Fibroblast of skin of left biceps (primary cell): ENCODE measurements at places on chromosomes 13 and 19.

GRCh38 chr19:33397536-33398360, 24.2 kb downstream of the CEBPG start:
- DNase-seq, result no peak

- DNase-seq, result no peak
Observed at GRCh38 chr19:43634872-43635560, 4.6 kb downstream of the CADM4 start.

DNA sequence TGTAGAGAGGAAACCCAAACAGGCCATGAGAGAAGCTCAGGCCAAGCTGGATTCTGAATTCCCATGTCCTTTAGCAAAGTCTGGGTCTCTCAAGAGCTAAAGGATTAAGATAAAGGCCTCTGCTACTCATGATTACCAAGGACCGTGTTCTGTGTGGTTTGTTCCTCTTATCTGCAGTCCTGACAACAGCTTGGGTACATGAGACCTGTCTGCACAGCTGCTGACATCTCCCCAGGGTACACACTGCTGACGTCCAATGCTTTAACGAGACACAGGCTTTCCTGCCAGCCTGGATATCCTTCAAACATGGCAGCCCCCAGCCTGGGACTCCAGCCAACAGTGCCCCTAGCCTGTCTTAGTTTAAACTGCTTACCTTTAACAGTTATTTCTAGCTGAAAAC, 211.0 kb downstream of the SLC7A1 start:
- DNase-seq, result no peak

- no peak for DNase-seq
Observed at GRCh38 chr19:1001538-1002166, 1.4 kb downstream of the GRIN3B start.

GRCh38 chr19:39299832-39300231, 3.6 kb downstream of the IFNL1 start:
- no peak for DNase-seq

- no peak for DNase-seq
Observed at GRCh38 chr19:52536448-52536800, 9.0 kb downstream of the ZNF808 start.

DNA sequence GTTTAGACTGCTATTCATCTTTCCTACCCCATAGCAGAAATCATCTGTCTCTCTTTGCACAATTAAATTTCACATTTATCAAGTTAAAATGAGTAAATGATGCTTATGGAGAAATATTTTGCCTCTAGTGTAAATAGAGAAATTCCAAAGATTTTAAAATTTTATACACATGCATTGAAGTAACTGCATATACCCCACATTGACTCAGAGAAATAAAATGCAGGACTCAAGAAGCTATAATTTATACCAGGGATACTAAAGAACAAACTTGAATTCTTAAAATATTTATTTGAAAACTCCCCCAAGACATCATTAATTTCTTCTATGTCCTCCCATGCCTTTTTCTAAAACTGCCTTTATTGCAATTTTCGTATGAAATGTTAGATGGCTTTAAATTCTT, 165.8 kb downstream of the DIAPH3 start:
- peak; percentile 36 for DNase-seq

GRCh38 chr13:32804673-32805230, 211.5 kb upstream of the KL start:
- DNase-seq, result no peak

DNA sequence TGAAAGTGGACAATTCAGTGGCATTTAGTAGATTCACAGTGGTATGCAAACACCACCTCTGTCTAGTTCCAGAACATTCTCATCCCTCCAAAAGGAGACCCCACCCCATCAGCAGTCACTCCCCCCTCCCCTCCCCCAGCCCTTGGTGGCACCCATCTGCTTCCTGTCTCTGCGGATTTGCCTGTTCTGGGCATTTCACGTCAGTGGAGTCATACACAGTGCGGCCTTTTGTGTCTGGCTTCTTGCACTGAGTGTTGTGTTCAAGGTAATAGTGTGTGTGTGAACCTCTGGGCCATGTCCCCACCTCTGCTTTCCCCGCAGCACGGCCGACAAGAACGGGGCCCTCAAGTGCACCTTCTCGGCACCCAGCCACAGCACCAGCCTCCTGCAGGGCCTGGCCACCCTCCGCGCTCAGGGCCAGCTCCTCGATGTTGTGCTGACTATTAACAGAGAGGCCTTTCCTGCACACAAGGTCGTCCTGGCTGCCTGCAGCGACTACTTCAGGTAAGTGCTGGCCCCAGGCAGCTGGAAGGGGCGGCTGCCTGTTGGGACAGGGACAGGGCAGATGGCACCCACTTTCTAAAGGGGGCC, 19.4 kb upstream of the CRTC1 start:
- no peak for DNase-seq

- no peak for DNase-seq
Observed at GRCh38 chr19:13068085-13068846, 34.4 kb downstream of the LYL1 start.
